ENCODE measurements at places on chromosomes 3 and 15.

GRCh38 chr3:33322412-33322811 lies 45.2 kb downstream of the FBXL2 start:
- DNase-seq = no peak

DNA sequence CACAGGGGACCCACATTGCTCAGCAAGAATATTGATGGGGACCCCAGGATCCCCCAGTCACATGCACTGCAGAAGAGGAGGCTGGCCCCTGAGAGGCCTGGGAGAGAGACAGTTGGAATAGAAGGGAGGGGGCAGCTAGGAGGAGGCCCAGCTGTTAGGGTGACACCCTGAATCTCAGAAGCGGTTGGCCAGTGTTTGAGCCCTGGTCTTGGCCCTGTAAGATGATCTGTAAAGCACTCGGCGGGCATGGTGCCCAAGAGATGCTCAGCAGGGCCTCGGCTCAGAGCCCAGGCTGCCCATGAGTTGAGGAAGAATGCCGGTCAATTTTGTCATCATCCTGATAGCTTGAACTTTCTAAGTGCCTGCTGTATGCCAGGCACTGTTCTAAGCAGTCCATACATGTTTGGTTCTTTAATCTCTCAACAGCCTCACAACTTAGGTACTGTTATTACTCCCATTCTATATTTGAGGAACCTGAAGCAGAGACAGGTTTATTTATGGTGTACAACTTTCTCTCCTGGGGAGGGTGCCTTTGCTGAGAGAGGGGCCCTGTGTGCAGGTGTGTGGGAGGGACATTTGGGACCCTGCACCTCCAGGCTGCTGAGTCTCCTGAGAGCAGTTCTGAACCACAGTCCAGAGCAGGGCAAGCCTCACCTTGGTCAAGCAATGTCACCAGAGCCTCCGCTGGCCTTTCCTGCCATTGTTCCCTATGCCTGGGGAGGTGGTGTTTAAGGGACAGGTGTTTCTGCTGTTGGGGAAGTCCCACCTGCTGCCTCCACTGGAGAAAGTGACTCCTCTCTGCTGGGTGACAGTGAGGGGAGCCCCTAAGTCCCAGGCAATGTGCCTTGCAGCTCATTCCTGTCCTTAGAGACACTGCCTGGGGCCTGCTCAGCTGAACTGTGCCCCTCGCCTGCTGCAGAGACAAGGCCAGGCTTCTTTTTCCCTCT lies 26.0 kb downstream of the SLC6A6 start:
- no peak for DNase-seq

- no peak for DNase-seq
Observed at GRCh38 chr3:95883801-95884200, 930.6 kb upstream of the EPHA6 start.

GRCh38 chr15:36130641-36131310 lies 448.6 kb upstream of the CDIN1 start:
- DNase-seq = no peak

- DNase-seq = peak; percentile 59
Observed at GRCh38 chr3:190048932-190049441, 71.7 kb downstream of the P3H2 start.

GRCh38 chr15:40869686-40870085 lies 4.3 kb downstream of the RHOV start:
- DNase-seq = no peak

DNA sequence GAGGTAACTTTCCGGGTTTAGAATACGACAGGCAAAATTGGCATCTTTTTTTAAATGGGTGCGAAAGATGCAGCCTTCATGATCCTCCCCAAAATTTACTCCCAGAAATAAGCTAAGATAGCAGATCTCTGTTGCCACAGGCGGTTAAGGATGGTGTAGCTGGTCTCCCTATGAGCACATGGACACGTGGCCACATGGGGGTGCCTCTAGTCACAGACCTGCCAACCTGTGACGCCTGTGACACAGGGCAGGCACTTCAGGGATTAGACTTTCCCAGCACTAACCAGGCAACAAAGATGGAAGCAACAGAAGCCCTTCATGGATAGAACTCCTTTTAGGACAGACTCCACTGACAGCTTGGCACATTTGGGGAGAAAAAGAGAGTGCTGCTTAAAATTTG lies 320.3 kb downstream of the THSD4 start:
- DNase-seq = no peak

DNA sequence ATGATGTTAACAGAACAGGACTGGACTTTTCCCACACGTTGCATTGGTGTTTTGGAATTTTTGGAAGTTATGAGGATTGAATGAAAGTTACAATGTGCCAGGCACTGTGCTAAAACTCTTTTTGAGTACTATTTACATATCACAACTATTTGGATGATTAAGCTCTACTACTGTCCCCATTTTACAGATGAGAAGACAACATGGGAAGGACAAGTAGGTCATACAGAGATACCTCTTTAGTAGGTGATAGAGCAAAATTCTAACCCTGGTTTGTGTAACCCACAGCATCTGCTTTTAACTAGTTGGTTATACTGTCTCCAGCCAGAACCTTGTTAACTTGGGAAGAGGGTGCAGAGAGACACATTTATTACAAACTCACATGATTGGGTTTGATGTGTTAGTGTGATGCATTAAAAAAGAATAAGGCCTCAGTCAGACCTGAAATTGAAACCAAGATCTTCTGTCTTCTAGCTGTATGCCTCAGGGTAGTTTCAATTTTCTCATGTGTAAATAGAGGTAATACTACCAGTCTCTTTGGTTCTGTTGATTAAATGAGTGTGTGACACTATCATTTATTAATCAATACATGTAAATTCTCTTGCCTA lies 1.4 kb downstream of the NDUFB4 start:
- no peak for DNase-seq

GRCh38 chr3:9795207-9795606 lies 2.3 kb downstream of the ARPC4 start:
- DNase-seq = no peak

- DNase-seq = no peak
Observed at GRCh38 chr3:100548053-100548452, 55.6 kb downstream of the TMEM45A start.

DNA sequence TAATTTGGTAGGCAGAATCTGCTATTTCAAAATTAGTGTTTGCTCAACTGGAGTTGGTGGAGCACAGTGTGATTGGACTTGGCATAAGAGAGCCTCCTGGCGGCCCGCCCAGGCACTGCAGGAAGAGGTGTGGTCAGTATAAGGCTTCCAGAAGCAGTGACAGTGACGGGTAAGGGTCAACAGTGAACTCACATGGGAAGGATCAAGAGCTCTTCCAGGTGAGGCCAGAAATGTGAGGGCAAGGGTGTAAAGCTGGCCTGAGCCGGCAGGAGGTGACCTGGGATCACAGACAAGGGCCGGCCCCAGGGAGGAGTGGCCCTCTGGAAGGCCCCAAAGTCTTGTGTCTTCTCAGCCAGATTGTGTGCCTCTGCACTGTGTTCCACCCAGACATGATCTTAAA lies 93.2 kb upstream of the RNF7 start:
- DNase-seq = peak; percentile 77

DNA sequence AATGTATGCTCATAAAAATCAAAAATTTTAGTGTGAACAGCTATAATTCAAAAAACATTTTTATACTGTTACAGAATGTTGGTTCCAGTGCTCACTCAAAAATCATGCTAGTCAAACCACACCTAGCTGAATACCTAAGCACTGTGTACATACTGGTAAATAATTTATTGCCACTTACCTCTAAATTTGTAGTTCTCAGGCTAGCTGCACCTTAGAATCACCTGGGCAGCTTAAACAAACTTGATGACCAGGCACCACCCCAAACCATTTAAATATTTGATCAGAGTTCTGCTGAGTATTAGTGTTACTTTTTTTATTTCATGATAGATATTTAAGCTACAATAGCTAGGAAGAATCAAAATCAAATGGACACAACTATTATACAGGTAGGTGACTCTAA lies 32.3 kb upstream of the TMCO5A start:
- DNase-seq = no peak

DNA sequence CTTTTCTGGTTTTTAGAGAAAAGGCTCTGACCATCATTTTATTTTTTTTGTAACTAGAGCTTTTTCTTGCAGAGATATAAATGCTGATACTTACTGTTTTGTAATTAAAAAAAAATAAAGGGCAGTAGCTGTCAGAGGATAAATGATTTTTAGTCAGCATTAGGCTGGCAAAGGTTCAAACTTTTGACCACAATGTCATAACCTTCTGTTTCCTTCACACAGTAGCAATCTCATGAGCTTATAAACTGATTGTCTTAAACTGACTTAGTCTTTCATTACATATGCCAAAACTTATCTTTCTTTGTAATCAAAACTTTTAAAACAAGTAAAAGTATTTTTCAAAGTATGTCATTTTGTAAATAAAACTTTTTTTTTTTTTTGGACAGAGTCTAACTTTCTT lies 841.9 kb downstream of the OTOL1 start:
- no peak for DNase-seq

DNA sequence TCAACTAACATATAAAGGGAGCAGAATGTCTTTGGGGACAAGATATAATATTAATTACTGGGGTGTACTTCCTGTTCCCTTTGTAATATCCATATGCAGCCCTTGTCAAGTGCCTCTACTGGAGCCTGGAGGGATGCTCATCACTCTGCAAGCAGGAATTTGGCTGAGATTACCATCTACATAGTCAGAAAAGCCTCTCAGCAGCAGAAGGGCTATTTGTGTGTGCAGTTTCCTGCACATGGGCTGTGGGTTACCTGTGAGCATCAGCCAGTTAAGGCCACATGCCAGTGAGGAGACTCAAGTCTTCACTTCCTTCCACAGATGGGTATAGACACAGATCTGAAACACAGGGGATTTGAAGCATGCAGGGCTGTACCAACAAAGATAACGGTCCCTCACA lies 278.1 kb upstream of the PLSCR5 start:
- DNase-seq = no peak

DNA sequence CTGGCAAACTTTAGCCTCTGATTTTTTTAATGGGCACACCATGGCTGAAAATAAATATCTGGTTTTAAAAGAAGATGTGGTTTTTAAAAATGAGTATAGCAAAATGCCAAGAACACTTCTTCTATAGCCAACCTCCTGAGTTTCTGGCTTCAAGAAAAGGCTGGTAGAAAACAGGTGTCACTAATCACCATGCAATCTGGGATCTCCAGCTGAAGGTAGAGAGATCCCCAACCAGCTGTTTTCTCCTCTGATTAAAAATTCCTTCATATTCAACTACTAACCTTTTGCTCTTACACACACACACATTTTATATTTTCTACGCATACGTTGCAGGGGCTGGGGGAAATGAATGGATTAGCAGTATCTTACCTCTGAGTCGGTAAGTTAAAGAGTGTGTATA lies 279.6 kb upstream of the ROBO2 start:
- DNase-seq = no peak

DNA sequence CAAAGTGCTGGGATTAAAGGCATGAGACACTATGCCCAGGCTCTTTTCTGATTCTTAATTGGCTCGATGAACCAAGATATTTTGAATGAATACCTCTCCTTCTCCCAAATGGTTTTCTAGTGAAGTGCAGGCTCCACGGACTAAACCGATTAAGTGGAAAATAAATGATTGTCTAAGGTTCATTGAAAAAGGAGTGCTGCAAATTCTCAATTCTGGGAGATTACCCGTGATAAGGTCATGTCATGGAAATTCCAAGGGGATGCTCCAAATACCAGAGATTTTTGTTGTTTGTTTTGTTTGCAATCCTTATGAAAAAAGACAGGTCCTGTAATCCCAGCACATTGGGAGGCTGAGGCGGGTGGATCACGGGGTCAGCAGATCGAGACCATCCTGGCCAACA lies 406.9 kb upstream of the TBL1XR1 start:
- no peak for DNase-seq

- DNase-seq = peak; percentile 70
Observed at GRCh38 chr15:50229336-50229735, 36.2 kb downstream of the HDC start.

- no peak for DNase-seq
Observed at GRCh38 chr3:10995871-10996270, 3.3 kb downstream of the SLC6A1 start.

- DNase-seq = peak; percentile 85
Observed at GRCh38 chr15:57784081-57784511, 77.6 kb downstream of the POLR2M start.

- peak; percentile 37 for DNase-seq
Observed at GRCh38 chr15:43406189-43406588, 35.3 kb downstream of the TUBGCP4 start.

DNA sequence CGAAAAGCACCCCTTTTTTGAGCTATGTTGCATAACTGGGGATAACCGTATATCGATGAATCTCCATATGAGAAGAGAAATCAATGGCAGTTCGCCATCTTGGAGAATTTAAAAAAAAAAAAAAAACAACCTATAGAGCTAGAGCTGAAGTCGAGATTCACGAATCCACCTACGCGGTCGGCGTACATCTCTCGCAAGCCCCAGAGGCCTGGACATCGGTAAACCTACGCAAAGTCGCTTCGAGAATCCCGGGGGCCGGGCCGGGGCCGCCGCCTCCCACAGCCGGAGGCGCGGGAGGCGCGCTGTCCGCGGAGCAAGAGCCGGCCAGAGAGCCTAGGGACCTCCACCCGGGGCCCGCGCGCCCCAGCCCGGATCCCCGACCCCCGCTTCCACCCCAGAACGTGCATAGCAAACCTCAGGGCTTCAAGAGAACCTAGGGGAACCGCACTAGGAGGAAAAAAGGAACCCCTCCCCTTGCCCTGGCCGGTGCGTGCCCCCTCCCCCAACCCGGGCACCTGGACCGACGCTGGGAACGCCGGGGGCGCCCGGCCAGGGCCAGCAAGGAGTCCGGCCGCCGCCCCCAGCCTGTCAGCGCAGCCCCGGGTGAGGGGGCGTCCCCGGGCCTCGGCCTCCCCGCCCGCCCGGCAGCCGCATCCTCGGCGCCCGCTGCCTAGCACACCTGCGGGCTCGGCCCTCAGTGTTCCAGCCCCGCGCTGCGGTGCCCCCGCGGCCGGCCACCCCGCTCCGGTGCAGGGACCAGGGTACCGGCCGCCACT lies 567 bp downstream of the PFN2 start:
- peak; percentile 78 for DNase-seq

DNA sequence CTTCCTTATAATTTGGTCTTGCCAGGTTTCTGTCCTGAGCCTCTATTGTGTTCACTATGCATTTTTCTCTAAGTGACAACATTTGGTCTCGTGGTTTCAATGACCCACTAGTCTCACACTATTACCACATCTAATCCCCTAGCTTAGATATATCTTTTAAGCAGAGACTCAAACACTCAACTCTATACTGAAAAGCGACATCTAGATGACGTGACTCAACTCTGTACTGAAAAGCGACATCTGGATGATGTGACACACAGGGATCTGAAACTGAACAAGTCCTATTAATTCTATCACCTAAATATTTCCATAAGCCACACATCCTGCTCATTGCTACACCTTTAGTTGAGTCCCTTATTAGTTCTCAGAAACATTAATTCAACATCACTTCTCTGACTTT lies 141.7 kb upstream of the MBNL1 start:
- no peak for DNase-seq
